ENCODE measurements at places on chromosomes 6 and 20.

DNA sequence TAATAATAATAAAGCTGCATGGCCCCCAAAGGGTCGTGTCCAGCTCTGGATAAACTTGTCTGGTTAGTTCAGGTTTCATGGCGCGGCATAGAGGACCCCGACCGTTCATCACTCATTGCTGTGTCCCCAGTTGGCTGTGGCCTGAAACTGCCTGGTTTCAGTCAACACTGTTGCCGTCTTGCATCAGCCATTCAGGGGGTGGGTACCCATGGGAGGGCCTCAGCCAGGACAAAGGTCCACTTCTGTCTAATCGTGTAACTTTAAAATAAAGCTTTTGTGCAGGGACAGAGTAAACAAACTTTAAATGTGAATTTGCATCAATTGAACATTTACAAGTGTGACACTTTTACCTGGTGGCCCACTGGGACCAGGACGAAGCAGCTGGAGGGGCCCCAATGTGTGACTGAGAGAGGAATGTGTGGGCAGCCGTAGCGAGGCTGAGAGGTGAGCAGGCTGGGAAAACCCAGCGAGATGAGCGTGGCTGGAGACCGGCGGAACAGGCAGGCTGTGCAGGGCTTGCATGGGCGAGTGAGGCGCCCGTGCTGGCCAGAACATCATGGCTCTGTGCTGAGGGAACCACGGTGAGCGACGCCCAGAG is 22.3 kb upstream of the UNC93A start:
- no peak for DNase-seq

- DNase-seq, result no peak
Measured at GRCh38 chr6:154096316-154096715, 57.3 kb downstream of the OPRM1 start.

DNA sequence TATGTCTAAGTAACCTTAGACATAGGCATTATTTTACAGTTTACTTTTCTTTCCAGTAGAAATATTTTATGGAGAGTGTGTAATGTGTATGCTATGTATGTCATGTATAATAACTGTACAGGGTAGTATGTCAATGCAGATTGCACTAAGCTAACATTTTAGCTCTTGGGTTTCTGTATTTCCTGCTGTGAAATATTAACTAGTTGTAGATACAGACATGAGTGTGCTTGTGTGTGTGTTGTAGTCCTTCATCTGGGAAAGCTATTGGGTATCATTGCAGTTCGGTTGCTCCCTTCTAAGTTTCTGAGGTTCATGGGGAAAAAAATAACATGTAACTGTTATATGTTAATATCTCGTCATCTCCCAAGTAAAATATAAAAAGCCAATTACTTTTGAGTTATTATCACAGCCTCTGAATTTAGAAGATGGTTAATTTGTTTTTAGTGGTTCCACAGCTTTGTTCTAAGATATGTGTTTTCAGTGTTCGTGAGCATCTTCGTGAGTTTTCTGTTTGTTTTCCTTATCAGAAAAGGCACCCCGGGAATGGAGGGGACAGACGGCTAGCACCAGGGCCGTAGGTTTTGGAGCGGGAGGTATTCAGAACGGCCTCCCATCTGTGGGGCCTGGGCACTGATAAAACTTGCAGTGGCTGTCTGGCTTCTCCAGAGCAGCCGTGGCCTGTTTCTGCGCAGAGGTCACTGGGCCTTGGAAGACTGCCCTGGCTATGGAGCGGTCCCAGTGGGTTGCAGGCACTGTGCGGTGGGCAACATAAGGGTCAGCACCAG is 215.0 kb downstream of the ARID1B start:
- DNase-seq, result no peak

DNA sequence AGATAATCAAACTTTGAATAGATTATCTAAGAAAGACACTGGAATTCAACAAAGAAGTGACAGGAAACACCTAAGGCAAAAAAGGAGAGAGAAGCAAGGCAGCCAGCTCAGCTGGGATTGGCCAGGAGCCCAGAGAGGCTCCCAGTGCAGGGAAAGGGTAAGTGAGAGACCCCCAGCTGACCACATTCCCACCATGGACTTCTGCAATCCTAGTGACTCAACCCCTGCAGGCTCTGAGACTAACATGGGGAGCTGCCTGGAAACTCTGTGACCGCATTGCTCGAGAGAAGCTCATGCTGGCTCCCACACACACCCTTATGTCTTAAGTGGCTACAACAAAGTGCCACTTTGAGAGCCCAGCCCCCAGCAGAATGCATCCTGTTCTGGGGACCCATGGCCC is 215.1 kb downstream of the PACRG start:
- no peak for DNase-seq

DNA sequence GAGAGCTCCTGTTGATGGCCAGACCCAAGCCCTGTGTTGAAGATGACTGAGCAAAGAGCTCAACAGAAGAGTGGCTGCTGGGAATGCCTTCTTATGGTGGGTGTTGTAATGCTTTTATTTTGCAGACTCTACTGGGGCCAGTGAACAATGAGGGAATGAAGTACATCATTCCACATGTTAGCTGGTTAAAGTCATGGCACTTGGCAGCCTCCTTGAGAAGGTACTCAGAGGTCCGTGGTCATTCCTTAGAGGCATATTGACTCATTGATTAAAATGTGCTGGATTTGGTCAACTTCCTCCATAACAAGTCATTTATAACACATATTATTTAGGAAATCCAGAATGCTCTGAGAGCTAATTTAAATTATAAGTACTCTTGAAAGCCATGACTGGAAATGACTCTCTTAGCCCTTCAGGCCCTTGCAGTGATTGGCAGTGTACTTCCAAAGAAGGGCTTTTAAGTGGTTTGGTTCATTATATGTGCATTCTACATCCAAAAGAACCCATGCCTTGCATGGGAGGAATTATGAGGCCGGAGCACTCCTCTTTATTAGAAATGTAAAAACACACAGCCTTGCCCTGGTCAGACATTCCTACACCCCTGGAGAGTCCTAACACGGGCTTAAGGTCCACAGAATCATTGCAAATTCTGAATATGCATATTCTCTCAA is 976.9 kb downstream of the KIF16B start:
- no peak for DNase-seq

DNA sequence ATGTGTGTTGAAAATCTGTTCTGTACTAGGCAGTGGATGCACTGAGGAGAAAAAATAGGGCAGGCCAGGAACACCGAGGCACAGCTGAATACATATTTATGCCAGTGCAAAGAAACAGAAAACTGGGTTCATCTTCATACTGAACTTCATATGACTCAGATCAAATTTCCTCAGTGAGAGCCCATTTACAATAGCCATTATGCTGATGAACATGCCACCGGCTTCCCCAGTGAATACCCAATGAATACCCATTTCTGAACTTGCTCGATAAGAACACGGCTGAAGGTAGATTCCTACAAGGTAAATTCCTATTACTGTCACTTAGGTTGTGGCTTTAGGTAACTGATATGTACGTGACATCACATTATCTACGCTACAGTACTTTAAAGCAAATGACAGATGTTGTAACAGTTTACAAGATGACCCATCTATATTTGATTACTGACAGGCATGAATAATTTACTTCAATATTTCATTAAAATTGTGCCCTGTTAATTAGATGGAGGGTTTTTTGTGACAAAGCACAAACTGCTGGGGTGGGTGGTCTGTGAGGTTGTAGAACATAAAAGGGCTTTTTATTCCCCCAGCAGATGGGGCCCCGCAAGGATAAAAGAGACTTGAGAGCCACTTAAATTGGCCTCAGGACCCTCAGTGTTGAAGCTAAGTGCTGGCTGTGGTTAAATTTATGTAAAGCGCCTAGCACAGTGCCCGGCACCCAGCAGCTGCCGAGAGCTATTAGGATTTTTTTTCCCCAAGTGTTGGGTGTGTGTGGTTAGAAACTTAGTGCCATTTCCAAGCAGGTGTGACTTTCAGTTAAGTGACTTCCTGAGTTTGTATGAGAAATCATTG is 264.5 kb downstream of the CD83 start:
- no peak for DNase-seq
